NCI-H446 treated with DMSO at 0.1 percent for 48 hours (cell line): ENCODE measurements at places on chromosomes 16 and 17.

- no peak for DNase-seq
These were observed 11.1 kb upstream of the CD300LD start for GRCh38 chr17:74603037-74603635.

- no peak for DNase-seq
These were observed at the start of gene MYOCD for GRCh38 chr17:12665263-12666210. Gene MYOCD (plus strand): TSS chr17:12665890. CDS start chr17:12666189, 299 bp downstream.

GRCh38 chr17:48378238-48378637, 51.8 kb downstream of the SKAP1 start:
- DNase-seq, result no peak

GRCh38 chr17:17760350-17760749, 76.4 kb downstream of the SREBF1 start:
- DNase-seq, result no peak

DNA sequence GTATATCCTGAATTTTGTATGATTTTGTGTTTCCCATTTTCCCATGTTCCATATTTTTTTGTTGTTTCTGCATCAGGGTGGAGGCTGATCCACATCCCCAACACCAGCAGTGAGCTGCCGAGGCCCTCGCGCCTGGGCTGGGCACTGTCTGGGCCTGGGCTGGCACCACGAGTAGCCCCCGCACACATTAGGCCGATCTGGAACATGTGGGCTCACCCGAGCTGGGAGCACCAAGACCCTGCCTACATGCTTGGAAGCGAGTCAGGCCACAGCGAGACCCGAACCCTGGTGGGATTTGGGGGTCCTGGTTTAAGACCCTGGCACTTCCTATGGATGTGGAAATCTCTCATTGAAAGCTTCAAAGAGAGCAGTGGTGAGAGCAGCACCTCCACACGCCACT, 8.5 kb downstream of the KCTD5 start:
- DNase-seq, result no peak

DNA sequence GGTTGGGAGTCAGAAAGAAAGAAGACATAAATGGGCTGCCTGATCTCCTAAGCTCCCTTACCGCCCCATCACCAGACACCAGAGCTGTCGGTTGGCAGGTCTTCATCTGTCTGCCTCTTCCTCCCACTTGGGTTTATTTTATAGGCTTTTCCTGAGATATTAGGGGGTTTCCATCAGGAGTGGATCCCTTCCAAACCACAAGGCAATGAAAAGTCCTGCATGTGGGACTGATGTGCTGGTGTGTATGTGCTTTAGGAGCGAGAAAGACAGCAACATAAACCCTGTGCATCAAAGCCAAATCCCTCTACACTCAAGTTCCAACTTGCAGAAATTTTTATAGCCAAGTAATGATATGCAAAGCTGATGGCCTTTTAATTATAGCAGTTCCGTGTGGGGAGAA, 389.5 kb downstream of the SLC39A11 start:
- DNase-seq, result no peak

DNA sequence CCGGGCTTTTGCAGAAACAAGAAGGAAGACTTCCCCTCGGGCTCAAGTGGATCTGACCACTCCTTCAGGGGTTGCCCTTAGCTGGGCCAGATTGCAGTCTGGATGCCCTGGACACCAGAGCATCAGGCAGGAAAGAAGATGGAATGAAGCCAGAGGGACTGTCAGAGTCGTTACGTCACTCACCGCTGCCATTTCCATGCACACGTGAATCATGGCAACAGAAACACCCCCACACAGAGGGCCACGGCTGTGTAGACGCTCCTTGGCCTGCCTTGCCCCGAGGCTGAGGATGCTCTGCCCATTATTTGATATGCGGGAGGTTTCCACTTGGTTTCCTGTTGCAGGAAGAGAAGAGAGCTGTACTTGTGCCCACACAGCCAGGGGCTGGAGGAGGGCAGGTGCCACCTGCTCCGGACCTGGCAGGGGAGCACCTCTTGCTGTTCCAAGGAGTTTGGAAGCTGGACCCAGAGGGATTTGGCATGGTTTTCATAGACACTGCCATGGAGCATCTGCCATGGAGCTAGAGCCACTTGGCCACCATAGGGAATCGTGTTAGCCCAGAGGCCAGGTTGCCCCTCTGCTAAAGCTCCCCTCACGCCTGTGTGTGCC, 29.4 kb downstream of the RBFOX3 start:
- peak; percentile 78 for DNase-seq

DNA sequence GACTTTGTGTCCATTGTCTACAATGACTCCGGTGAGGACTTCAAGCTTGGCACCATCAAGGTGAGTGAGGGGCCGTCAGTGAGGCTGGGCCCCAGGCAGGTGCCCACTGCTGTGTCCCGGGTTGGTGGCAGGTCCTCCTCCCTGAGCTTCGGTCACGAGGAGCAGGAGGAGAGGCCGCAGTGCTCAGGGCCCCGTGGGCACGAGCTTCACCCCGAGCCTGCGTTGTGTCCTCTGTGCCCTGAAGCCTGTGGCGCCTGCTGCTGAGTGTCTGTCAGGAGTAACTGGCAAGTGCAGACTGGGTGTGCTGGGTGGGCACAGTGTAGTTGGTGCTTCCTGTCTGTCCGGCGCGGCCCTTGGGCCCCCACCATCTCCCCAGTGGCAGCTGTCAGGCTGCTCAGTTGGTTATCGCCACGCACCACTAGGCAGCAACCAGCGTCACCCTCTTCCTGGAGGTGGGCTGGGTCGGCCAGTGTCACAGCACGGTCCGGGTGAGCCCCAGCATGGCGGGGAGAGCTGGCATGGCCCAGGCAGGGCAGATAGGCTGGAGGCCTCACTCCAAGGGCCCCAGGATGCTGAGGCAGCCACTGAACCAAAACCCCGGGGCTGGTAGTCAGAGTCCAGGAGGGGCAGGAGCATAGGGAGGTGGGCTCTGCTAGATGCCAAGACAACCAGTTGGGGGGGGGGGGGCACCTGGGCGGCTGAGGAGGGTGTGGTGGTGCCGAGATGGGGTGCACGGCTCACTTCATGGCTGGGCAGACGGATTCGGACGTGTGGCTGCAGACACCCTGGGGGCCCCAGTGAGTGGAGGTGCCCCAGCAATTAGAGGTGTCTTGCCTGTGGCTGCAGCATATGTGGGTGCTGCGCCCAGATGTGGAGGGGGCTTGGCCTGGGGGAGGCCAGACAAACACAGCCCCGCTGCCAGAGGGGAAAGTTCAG, 39.3 kb downstream of the TSC2 start:
- no peak for DNase-seq

- peak; percentile 63 for DNase-seq
These were observed 90.7 kb downstream of the TIMM22 start for GRCh38 chr17:1087381-1088241.

GRCh38 chr16:26475596-26475995, 591.1 kb upstream of the C16orf82 start:
- no peak for DNase-seq

- no peak for DNase-seq
These were observed 31.7 kb upstream of the CFAP20 start for GRCh38 chr16:58160855-58161254.

DNA sequence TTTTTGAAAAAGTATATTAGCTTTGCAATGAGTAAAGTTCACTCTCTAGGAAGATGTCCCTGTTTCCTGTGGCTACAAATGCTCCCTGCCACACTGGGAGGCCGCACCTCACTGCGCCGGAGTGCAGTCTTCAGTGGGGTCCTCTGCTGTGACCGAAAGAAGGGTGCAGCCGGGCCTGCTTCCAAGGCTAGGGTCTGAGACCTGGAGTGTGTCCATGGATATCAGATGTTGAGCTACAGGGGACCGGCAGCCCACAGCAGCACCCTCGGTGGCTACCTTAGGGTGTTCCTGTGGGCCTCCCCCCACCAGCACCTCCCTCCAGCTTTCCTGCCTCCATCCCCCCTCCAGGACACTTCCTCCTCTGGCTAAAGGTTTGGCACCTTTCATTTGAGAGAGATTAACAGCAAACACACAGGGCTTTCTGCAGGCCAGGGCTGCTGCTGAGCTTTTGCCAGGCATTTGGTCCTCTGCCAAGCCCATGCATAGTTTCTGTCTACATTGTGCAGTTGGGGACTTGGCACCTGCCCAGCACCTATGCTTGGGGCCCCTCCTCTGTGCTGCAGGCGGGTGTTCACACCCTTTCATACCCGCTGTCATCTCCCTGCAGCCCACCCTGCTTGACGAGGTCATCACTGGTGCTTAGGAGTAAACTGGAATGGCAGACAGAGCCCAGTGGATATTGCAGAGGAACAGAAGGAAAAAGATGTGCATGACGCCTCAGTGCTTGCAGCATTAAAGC, 33.8 kb upstream of the CRISPLD2 start:
- peak; percentile 38 for DNase-seq

DNA sequence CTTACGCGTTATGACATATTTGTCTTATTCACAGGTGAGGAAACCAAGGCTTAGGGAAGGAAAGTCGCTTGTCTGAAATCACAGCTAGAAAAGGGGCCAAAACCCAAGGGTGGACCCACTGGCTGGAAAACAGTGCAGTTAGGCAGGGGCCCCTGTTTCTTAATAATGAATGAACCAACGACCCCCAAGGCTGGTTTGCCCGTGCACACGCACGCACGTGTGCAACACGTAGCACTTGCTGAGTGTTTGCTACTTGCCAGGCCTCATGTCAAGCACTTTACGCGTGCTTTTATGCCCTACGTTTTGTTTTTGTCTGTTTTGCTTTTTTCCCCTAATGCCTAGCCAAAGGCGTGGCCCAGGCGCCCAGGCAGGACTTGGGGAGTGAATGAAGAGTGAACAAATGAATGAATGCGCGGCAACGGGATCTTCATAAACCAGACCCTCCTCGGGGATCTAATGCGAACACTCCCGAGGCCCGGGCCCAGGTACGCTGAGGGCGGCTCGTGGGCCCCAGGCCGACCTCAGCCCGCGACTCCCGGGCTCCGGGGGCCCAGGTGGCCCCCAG, 571 bp upstream of the USP10 start:
- no peak for DNase-seq

DNA sequence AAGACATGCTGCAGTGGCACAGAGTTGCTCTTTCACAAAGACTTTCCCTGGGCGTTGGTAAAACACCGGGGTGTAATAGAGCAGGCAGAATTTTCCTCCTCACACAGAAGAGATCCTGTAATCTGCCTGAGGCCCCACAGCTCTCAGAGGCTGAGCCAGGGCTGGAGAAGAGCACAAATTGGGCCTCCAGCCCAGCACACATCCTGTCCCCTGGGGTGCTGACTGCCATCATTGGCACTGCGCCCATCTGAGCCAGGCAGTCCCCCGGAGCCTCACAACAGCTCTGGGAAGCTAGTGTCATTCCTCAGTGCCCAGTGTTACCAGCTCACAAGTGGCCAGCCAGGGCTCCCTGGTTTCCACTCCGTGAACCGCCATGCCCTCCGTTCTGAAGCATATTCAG, 119.4 kb downstream of the SOCS1 start:
- no peak for DNase-seq
